ENCODE measurements at places on chromosomes 5 and 9.
A peak's percentile ranks its signal among the peaks of the same experiment; 100 is the strongest.

DNA sequence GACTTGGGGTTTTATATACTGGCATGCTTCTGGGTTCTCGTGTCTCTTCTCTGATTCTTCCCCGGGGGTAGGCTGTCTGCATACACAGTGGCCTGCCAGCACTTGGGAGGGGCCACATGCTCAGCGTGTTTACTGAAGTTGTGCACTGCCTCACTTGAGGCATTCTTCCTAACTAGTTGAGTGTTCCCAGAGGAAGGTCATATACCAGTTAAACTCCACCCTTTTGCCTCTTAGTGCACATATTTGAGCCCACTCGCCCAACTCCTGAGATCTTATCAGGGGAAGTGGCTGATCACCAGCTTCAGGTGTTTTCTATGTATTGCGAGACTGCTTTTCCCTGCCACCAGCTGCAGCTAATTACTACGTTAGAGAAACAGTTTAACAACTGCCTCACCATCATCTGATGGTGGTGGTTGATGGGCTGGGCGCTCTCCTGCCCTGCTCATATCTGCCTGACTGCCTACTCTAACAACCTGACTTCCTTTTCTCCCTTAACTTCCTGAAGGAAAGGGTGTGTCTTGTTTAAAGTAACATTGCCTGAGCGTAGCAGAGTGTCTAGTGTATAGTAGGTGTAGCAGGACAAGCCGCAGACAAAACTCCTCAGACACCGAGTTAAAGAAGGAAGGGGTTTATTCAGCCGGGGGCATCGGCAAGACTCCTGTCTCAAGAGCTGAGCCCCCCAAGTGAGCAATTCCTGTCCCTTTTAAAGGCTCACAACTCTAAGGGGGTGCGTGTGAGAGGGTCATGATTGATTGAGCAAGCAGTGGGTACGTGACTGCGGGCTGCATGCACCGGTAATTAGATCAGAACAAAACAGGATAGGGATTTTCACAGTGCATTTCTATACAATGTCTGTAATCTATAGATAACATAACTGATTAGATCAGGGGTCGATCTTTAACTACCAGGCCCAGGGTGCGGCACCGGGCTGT, 60.1 kb upstream of the CLINT1 start:
- H3K36me3 ChIP-seq = no peaks in the 10 kb centered on the region
- peak overlapping the region; percentile 28 for H3K4me3 ChIP-seq
- no peaks in the 10 kb centered on the region for H3K27me3 ChIP-seq
- peaks cover 39% of the 10 kb centered on the region for H3K4me1 ChIP-seq
- peak overlapping the region; percentile 93 for H3K27ac ChIP-seq
- no peak for DNase-seq

GRCh38 chr5:7473668-7474215, 77.8 kb downstream of the ADCY2 start:
- no peaks in the 10 kb centered on the region for H3K4me1 ChIP-seq
- H3K27ac ChIP-seq = no peak overlapping the region
- no peak for DNase-seq
- no peaks in the 10 kb centered on the region for H3K36me3 ChIP-seq
- H3K27me3 ChIP-seq = no peaks in the 10 kb centered on the region
- H3K4me3 ChIP-seq = no peak overlapping the region

GRCh38 chr5:53008751-53009150, 19.6 kb downstream of the ITGA2 start:
- no peaks in the 10 kb centered on the region for H3K27me3 ChIP-seq
- DNase-seq = no peak
- no peak overlapping the region for H3K27ac ChIP-seq

DNA sequence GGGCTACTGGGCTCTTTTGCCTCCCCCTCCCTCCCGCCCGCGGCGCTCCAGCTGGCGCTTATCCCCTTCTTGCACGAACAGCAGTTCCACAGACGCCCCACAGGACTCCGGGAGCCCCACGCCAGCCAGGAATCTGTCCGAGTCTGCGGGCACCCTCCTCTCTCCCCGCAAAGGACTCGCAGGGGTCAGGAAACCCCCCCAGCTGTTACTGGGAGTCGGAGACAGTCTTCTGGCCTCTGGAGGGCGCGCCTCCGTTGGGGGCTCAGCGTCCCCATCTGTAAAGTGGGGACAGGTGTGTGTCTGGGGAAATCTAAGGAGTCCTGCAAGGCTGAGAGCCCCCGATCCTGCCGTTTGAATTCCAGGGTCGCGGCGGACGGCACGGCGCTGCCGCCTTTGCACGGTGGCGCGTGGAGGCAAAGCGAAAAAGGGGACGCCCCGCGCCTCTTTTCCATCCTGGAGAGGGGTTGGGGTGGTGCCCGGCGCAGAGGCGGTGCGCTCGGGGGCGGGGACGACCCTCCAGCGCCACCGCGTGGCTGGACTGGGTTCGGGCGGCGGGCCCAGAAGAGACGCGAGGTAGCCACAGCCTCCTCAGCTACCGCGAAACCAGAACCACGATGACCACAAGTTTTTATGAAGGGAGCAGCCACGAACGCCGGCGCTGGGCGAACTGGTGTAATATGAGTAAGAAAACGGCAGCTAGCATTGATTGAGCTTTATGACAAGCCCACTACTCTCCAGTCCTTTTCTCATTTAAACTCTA, 2.8 kb upstream of the CCIN start:
- DNase-seq = no peak
- peak overlapping the region; percentile 22 for H3K4me3 ChIP-seq
- peaks cover 7% of the 10 kb centered on the region for H3K4me1 ChIP-seq
- H3K36me3 ChIP-seq = no peaks in the 10 kb centered on the region
- H3K27me3 ChIP-seq = no peaks in the 10 kb centered on the region

DNA sequence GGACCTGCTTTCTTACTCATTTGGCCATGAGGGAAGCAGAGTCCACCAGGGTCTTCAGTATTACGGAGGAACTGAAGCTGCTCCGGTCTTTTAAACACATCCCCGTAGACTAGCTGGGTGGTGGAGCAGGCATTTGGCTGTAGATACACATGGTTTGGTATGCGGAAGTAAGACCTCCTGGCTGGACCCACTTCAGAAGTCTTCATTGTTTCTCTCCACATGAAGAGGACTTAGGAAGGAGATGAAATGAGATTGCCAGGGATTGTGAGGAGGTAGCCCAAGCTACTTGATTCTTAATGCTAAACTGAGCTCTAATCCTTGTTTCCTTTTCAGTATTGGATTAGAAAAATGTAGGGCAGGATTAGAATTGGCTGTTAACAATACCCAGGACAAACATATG, 32.9 kb downstream of the STXBP1 start:
- no peaks in the 10 kb centered on the region for H3K27me3 ChIP-seq
- H3K4me1 ChIP-seq = peaks cover 6% of the 10 kb centered on the region
- H3K27ac ChIP-seq = no peak overlapping the region
- no peaks in the 10 kb centered on the region for H3K36me3 ChIP-seq
- H3K4me3 ChIP-seq = no peak overlapping the region
- DNase-seq = no peak

- H3K27ac ChIP-seq = peak overlapping the region; percentile 97
- peaks cover 5% of the 10 kb centered on the region for H3K36me3 ChIP-seq
- no peaks in the 10 kb centered on the region for H3K27me3 ChIP-seq
- DNase-seq = no peak
- H3K4me3 ChIP-seq = peak overlapping the region; percentile 74
Measured at GRCh38 chr5:180810959-180811622, 8.5 kb upstream of the MGAT1 start.

All from esophagus squamous epithelium (tissue), 5 donors.